ENCODE measurements at places on chromosomes 16 and 17. TPM values are rescaled to one million over a fixed set of nuclear protein-coding genes. Genes with fewer than 3 reads are reported as not detected.
A peak's percentile ranks its signal among the peaks of the same experiment; 100 is the strongest.

DNA sequence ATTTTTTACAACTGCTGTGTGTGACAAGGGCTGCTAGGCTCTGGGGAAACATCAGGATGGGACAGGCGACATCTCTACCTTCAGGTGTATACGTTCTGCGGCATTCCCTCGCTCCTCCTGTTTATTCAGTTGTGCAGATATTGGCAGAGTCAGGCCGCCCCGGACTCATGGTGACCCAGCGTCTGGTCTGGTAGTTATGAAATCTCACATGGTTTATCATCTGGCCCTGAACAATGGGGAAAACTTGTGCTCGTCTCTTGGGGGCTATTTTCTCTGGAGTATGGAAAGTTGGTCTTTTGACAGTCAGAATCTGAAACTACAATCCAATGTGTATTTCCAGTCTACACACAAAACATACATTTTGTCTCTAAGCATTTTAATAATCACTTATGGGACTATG is 3.3 kb downstream of the MARCHF10 start:
- DNase-seq, result no peak

DNA sequence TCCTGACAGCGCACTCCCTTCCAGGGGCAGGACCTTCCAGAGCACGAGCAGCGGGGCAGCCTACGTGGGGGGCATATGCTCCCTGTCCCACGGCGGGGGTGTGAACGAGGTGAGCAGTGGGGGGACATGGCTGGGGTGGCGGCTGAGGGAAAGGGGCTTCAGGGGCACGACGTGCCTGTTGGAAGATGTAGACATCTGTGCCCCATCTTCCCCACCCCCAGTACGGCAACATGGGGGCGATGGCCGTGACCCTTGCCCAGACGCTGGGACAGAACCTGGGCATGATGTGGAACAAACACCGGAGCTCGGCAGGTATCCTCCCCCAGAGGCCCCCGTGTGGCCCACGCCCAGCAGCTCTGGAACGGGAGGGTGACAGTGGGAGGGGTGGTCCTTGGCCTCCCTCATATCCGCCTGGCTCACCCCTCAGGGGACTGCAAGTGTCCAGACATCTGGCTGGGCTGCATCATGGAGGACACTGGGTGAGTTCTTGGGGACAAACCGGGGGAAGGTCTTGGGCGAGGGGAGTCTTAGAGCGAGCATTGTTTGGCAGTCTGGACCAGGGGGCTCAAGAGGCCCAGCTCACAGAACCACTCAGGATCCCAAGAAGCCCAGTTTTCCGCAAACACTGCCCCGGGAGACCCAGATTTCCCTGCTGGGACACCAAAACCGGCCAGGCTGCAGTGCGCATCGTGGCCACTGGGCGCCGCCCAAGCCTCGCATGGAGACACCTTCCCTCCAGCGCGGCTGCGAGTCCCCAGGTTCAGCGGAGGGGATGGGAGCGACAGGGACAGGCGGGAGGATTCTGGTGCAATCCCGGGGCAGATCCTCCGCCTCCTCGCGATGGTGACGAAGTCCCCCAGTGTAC is 15.7 kb downstream of the ADAM11 start:
- peak; percentile 57 for DNase-seq

- no peak for DNase-seq
Measured at GRCh38 chr17:43224146-43224705, 4.2 kb downstream of the CCDC200 start.

DNA sequence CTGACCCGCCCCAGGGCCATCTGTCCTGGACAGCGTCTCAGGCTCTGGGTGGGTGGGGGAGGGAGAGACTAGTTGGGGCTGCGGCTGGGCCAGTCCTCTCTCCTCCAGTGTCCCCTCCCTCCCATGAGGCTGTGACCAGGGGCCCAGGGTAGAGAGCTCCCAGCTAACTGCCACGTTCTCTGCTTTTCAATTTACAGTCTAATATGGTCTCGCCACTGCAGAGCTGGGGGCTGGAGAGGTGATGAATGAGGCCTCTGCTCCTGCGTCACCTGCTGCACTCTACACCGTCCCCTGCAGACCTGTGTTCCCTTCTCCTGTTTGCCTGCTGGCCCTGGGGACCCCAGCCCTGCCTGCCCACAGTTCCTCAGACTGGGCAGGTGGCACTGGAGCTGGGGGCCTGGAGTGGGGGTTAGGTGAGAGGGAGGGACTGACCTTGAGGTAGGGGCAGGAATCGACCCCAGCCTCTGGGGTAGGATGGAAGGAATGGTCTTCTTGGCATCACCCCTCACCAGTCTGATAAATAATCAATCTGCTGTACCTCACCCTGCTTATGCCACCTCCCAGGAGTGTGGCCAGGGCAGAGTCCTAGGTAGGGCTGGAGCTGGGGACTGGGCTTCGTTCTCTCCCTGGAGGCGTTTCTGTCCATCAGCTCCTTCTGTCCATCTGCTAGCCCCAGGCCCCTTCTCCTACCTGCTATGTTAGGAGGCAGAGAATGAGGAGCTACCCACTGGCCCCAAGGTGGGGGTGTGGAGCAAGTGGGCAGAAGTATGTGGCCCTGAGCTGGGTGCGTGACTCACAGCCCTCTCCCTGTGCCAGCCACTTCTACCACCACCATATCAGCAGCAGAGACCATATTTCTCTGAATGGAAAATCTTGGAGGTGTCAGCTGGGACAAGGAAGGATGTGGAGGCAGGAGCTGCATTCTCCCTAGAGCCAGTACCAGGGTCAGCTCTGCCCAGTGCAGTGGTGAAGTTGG is 12.9 kb downstream of the SEZ6 start:
- DNase-seq, result no peak

DNA sequence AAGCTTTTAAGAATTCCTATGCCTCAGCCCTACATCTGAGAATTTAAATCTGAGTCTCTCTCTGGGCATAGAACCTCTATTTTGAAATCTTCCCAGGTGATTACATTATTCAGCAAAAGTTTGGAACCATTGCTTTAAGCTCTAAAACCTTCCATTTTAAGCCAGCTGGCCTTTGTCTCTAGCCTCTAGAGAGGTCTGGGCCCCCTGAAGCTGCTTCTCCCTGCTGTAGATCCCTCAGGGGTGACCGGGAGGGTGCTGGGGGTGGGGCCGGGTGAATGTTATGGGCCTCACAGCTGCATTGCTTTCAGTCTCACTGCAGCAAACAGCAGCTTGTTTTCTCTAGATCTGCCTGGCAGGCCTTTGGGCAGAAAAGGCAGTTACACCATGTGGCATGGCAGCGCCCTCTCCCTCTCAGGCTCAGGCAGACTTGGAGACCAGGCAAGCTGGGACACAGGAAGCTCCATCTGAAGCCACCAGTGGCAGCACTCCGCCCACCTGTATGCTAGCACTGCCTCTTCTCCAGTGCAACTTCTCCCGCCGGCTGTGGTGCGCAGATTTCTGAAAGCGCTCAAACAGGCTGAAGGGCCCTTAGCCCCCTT is 66.3 kb downstream of the MPRIP start:
- DNase-seq, result no peak

DNA sequence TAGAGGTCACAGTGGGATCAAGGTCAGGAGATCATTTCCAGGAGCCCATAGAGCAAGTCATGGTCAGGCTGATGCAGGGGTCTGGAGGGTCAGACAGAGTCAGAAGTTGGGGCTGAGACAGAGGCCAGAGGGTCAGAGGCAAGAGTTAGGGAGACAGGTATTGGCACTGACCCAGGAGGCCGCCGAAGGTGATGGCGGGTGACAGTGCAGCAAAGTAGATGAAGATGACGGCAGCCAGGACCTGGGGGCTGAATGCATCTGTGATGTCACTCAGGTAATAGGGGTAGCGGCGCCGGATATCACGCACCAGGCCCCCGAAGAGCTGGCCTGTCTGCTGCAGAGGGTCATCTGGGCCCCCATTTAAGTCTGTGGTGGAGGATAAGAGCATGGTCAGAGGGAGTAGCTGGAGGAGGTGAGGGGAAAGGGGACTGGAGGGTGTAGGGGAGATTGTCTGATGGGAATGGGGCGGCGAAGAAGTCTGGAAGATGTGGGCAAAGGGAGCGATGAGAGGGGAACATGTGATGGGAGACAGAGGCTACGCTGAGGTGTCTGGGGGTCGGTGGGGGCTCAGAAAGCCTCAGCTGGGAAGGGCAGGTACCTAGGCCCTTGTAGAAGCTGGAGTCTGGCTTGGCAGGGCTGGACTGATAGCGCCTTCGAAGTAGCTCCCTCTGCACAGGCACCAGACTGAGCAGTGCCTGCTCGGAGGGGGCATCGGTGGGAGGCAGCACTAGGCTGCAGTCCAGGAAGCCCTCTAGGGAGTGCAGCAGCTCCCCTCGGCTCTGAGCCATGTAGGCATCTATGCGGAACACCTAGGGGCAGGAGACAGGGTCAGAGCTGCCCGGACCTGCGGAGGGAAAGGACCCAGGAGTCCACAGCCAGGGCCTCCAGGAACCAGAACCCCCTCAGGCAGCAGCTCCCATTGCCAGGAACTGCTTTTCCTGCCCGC is 9.8 kb downstream of the SLC4A1 start:
- DNase-seq, result no peak

DNA sequence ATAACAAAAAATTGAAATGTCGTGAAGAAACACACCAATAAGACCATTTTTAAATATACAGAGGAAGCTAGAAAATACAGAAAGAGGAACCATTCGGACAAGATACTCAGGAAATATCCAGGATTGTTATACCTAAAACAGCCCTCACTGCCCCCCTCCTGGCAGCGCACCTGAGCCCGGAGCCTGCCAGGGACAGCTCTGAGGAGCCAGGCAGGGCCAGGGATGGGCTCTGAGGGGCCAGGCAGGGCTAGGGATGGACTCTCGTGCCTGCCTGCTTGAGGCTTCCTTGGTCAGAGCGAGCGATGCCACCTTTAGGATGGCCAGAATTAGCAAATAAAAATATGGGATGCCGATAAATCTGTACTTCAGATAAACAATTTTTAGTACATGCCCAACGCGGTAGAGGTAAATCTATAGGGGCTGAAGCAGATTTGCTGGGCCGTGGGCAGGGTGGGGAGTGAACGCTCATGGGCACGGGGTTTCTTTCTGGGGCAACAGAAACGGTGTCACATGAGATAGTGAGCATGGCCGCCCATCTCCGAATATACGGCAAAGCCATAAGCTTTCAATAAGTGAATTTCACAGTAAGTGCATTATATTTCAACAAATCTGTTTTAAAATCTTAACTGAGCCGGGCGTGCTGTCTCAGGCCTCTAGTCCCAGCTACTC is 18.2 kb upstream of the CSNK1D start:
- DNase-seq, result no peak

DNA sequence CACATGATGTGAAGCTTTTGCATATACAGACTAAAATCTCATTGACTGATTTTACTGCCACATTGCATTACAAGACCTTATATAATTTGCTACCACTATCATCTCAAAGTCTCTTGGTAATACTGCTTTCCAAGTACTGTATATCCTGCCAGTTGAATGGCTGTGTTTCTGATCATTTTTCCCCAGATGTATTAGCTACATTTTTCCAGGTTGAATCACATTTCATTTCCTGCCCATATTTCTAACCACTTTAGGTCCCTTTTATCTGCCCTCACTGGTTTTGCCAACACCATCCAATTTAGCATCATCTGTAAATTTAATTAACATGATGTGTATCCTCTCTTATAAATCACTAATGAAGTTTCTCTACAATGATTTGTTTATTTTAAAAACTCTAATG is 365.7 kb upstream of the PMFBP1 start:
- no peak for DNase-seq

- DNase-seq, result no peak
Measured at GRCh38 chr17:4261452-4261851, 2.3 kb downstream of the ANKFY1 start.

TBC1D3H gene
- not detected for total RNA-seq

RASL10B gene
- total RNA-seq, result 0.15 TPM

SPDYE4 gene
- not detected for total RNA-seq

KCNJ2 gene
- not detected for total RNA-seq
